ENCODE measurements at places on chromosomes 2 and 18.

DNA sequence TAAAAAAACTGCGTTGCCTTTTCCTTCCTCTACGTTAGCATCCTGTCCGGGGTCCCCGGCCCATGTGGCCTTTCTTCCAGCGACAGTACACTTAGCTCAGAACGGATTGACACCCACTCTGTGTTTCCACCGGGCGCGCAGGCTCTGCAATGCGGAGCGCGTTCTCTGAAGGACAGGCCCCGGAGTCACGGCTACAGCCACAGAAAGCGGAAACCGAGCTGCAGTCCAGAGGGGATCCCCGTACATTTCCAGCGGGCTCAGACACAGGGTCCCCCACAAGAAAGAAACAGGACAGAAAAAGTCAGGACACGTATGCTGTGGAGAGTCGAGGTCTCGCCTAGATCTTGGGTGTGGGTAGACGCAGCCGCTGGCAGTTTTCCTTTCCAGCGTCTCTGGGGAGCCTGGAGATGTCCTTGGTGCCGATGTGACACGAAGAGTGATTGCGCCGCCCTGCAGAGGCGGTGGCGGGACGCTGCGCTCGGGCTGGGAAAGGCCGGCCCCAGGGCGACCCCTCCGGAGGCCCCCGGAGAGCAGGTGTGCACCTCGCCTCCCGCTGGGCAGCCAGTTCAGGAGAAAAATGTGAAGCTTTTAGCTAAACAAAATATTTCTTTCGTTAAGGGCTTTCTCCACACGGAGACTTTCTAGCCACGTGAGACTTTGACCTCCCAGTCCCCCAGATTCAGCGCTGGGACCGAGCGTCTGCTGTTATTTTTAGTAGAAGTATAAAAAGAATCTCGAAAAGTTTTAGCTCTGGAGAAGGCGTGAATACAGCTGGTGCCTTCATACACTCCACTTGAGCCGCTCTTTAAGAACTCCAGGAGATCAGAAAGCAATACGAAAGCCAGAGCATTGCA is 1.3 kb upstream of the ACKR3 start:
- DNase-seq = peak; percentile 35

DNA sequence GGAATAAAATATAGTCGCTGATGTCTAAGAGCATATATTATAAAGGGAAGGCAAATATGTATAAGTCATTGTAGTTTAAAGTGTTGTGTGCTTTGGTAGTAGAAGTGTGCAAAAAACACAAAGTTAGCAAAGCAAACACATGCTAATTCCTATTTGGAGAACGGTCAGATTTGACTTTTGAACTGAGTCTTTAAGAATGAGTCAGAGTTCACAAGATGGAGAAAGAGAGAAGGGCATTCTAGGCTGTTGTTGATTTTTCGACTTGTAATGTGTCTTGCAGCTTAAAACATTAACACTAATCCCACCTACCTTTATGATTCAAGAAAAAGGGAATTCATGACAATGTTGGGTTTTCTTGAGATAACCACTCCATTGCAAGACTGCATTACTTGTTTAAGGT is 98.1 kb downstream of the CRIM1 start:
- no peak for DNase-seq

GRCh38 chr2:71667256-71668182 is 214.2 kb downstream of the DYSF start:
- no peak for DNase-seq

- DNase-seq = no peak
Measured at GRCh38 chr2:197915548-197916265, 111.3 kb downstream of the PLCL1 start.

DNA sequence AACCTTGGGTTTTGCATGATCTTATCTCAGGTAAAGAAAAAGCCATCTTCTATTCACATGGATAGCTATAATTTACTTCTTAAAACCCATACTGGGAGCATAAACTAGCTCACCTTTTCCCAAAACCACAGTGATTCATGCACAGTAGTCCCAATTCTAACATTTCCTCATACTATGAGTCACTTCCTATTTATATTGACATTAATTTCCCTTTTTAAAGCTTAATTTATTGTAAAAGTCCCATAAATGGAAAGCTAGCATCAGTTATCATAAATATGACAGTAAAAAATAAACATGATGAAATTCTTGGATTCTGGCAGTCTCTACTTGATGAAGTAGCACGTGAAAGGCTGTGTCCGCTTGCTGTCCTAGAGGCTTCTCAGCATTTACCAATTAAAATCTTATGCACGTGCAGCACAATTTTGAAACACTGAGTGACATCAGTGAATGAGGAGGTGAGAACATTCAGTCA is 180.1 kb downstream of the CDH2 start:
- no peak for DNase-seq

DNA sequence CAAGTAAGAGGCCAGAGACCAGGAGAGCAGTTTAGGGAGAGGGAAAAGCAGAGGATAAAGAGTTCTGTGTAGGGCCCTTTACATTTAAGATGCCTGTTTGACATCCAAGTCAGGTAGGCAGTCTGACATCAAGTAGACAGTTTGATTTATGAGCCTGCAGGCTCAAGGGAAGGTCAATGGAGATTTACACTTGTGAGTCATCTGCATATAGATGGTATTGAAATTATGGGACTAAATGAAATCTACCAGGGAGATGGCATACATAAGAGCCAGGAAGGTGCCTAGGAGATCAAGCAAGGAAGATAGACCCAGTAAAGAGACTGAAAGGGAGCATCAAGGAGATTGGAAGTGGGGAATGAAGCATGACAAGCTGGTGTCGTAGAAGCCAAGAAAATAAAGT is 212.4 kb upstream of the PKDCC start:
- no peak for DNase-seq

- no peak for DNase-seq
Measured at GRCh38 chr2:55842046-55842445, 81.5 kb downstream of the EFEMP1 start.

DNA sequence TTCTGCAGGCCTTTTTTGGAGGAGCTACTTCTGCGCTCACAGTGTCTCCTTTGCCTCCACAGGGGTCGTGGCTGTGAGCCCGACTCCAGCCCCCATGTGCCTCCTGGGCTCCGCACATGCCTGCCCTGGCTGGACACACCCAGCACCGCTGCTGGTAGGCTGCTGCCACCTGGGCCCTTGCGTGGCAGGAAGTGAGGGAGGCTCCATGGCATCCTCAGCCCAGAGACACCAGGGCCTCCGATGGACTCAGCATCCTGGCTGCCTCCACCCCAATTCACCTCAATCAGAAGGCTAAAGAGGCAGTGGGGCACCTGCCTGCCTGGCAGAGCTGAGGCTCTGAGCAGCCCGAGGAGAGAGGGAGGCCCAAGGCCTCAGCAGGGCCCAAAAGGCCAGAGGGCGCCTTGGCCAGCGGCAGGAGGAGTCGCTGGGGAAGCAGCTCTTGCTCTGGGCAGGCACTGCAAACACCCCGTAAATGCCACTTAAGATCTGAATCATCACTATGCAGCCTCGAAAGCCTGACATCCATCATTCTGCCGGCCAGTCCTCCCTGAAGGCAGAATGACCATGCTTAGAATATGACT is 68.3 kb upstream of the OTOS start:
- DNase-seq = no peak

DNA sequence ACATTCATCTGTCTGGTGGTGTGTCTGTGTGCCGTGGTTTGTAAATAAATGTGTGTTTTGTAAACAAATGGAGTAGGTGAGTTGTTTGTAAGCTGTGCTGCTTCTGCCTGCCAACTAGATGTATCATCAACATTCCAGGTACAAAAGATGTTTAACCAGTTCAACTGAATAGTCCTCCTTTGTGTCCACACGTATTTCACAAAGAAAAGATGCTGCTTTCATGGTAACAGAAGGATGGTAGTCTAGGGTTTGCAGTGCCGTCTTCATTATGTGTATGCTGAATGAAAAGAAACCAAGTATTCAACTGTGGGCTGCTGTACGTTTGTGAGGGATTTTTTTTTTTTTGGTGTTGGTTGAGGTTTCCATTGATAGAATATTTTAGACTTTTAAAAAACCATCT is 72.1 kb downstream of the CAMKMT start:
- DNase-seq = no peak

- no peak for DNase-seq
Measured at GRCh38 chr2:26519396-26520147, 41.6 kb upstream of the OTOF start.

DNA sequence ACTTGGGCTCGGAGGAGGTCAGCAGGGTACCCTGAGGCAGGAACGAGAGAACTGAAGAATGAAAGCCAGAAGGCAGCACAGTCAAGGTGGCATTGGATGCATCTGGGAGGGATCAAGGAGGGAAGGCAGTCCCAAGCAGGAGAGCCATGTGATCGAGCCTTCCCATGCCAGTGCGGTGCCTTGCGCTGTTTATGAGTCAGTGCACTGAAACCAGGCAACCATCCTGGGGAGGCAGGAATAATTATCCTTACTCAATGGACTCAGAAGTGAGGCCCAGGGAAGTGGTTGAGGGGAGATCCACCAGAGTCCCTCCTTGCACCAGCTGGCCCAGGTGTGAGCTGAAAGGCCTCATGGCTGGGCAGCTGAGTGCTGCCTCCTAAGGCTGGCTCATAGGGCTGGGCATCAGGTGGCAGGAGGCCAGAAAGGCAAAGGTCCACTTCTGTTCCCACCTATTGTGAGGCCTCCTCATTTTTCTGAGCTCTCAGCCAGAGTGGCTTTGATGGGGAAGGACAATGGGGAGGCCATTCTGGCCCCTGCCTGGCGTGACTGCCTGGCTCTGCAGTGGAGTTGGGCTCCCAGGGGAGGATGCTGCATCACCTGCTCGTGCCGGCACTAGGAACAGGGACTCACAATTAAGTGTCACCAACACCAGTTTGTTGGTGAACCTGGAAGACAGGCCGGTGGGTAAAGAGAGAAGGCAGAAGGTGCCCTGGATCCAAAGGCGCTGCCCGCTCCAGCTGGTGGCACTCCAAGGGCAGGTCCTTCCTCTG is 82.3 kb downstream of the TFCP2L1 start:
- DNase-seq = no peak

DNA sequence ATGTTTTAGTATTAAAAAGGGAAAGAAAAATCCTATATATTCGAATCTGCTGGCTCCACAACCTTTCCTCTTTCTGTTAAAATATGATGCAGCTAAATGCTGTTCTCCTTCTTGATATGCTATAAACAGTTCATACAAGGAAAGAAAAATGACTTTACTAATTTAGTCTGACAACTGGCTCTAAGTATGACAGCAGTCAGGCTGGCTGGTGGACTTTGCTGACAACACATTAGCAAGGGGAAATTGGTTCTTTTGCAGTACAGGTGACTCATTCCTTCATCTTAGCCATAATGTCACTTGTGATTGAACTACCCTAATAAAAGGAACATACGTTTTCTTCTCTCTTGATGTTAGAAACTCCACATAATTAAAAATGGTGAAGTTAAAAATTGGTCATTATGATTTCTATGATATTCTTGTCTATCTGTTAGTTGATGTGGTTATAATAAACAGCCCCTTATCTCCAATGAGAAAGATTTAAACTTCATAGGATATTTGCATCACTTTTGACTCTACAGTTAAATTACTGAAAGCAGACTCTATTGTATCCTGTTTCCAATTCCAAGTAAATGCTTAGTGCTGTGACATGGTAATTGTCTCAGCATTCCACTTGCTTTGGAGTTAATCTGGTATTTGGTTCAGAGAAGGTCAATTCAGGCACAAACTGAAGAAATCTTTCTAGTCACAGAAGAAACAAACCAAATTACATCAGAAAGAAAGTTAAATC is 315.3 kb upstream of the GULP1 start:
- DNase-seq = no peak

- DNase-seq = no peak
Measured at GRCh38 chr2:88810488-88810887, 119.0 kb downstream of the RPIA start.

- no peak for DNase-seq
Measured at GRCh38 chr18:6486764-6487426, 72.2 kb upstream of the L3MBTL4 start.

GRCh38 chr18:36493349-36494159 is 196.0 kb downstream of the FHOD3 start:
- DNase-seq = no peak

GRCh38 chr2:230685178-230685577 is 27.5 kb upstream of the CAB39 start:
- no peak for DNase-seq

DNA sequence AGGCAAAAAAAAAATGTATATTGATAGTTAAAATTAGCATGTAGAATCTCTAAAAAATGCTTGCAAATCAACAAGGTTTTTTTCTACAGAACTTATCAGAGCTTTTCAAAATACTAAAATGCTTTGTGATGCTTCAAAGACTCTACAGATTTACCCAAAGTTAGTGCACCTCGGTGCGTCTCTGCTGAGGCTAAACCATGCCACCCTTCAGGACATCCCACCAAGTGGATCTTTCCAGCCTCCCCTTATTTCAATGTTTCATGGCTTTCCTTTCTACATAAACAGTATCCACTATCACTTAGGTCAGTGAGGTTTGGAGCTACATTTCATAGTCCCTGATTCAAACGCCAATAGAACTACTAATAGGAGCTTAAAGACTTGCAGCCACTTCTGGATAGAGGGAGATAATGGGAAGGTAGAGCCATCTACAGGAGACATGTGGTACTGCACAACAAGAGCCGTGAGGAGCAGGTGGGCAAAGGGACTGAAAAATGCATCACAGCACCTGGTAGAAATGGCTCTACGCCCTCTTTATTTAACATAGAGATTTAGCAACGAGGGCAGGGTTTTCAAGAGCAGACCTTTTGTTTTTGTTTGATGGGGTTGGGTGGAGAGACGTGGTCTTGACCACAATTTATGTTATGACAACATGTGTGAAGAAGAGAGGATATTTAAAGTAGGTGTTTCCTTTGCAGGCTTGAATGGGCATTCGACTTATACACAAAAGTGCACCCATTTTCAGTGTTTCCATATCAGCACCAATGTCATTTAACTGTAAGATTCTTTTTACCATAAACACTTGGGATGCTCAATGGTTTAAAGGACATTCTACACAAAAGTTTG is 56.1 kb upstream of the SLC35G4 start:
- DNase-seq = peak; percentile 6

DNA sequence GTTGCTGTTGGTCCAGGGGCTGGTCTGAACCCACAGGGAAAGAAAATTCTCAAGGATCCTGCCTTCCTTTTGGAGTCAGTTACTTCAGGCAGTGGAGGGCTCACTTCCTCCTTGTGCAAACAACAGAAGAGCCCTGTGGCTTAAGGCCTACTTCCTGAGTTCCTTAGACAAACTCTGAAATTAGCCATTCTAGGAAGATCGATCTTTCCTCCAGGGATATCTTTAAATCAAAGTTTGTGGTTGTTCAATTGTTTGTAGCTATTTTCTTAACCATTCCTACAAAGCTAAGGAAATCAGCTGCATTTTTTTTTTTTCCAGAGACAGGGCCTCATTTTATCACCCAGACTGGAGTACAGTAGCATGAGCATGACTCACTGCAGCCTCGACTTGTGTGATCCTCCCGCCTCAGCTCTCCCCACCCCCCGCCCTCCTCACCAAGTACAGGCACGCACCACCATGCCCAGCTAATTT is 156.0 kb downstream of the TANC1 start:
- DNase-seq = no peak

GRCh38 chr2:200585730-200586643 is at the start of gene AOX1:
Gene AOX1 (plus strand): TSS chr2:200586014. CDS start chr2:200586109, 95 bp downstream.
- peak; percentile 6 for DNase-seq

GRCh38 chr2:8312221-8312620 is 369.6 kb upstream of the ID2 start:
- no peak for DNase-seq

Measured in activated T-cell treated with anti-CD3 and anti-CD28 coated beads for 48 hours (primary cell).